ENCODE measurements at places on chromosomes 2 and 18.

DNA sequence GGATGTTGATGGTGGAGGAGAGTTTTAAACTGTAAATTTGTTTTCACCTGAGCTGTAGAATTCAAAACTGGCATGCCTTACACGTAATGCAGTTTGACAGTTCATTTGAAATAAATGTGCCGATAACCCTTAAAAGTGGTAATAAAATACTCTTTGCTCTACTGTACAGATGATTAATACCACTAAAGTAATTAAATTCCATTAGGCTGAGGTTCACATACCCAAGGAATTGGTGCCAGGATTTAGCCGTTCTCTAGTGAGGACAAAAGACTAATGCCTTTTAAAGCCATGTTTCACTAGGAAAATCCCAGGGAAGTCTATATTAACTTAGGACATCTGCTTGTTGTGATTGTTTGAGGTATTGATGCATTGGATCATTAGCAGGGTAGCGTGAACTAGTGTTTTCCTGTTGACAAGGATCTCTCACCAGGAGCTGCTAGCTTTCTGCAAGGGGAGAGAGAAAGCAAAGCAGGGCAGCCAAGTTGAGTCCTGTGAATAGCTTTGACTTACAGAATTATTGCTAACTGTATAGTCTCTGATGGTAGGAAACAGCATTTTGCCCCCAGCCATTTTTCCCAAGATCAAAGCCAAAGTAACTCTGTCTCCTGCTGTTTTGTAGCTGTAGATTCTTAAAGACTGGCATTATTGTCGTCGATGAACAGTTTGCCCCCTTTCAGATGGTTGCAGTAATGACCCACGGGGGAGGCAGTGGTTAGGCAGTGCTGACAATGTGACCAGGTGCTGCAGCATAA lies 280.9 kb upstream of the FANCL start:
- no peak for DNase-seq

GRCh38 chr18:29560270-29560669 lies 1383.3 kb upstream of the CDH2 start:
- no peak for DNase-seq

DNA sequence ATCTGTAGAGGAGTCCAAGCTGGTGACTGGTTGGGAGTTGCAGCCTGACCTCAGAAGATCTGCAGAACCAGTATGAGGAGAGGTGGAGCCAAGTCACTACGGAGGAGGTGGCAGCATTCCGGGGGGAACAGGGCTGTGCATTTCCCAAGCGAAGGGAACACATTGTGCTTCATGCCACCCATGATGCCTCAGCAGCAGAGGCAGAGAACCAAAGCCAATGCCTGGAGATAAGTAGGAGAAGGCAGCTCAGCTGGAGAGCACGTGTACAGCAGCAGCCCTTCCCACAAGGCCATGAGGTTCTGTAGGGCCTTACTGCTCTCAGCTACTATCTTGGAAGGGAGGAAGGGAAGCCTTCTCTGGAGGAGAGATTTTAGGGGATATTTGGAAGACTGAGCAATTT lies 67.2 kb upstream of the LRPPRC start:
- DNase-seq, result no peak

GRCh38 chr2:238562446-238562845 lies 135.7 kb downstream of the ASB1 start:
- no peak for DNase-seq

DNA sequence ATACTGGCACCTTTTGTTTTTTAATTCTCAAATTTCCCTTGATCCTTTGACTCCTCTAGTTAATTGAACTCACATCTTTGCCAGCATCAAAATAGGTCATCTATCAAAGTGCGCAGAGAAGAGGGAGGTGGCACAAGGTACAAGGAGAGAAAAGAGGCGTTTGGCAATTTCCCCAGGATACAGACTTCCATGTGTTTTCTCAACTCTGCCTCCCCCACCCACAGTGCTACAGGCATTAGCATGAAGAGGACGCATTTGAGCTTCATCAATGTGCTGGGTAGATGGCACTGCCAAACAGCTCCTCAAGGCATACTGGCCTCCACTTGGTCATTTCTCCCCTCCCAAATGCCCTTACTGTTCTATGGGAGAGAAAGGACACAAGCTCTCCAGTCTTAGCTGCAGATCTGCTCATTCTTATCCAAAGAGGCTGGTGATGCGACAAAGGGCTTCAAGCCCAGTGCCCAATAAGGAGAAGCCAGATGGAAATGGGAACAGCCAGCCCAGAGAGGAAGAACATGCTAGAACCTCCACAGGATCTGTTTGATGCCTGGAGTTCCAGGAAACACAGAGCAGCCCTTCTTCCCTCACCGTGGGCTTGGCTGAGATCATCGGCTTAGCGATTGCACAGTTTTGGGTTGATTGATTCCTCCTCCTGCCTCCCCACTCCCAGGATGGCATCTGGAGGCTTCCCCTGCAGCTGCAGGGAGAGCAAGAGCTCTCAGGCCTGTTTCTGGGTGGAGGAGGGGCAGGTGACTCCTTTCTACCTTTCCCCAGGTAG lies 144.7 kb upstream of the SMAD2 start:
- peak; percentile 79 for DNase-seq

DNA sequence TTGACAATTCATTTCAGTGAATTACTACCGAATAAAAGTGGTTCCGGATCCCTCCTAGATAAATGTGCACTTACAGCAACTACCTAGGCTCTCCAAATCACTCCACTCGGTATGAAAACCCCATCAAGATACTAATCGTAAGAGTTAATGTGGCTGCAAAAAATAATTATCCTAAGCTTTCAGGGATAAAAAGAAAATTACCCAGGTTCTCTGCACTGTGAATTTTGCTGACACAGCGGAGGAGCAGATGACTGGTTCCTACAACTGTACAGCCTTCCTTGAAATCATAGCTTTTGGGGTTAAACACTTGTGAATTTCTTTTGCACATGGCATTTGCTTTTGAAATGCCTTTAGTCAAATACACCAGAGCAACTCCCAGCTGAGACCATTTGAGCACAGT lies 104.7 kb downstream of the CD226 start:
- no peak for DNase-seq

DNA sequence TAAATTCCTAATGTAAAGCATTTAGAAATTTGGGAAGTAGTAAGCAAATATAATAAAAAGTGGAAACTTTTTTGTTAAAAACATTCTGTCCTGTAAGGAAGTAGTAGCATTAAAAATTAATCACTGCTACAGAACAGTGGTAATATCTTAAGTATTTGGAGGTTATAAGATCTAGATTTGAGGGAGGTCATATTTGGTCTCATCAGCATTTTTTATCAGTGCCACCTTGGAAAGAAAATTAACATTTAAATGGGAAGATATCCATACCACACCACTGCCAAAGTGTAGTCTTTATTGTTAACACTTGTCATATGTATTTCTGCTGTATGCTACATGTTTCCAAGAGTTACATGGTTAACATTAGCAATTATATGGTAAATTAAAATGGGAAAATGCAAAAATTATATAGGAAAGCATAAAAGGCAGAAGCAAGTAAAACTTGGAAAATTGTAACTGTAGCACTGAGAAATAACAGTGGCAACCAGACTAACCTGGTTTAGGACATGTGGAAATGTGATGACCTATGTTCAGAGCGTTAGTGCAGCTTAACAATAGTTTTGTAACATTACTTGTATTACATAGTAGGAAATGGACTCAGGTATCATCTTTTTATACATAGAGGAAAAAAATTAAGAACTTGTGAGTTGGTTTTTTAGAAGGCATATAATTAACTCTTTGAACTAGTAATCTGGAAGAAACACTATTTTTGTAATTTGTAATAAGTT lies 47.2 kb downstream of the CLIP4 start:
- no peak for DNase-seq

- DNase-seq, result no peak
These were observed 151.6 kb upstream of the LRATD1 start for GRCh38 chr2:14480906-14481305.

DNA sequence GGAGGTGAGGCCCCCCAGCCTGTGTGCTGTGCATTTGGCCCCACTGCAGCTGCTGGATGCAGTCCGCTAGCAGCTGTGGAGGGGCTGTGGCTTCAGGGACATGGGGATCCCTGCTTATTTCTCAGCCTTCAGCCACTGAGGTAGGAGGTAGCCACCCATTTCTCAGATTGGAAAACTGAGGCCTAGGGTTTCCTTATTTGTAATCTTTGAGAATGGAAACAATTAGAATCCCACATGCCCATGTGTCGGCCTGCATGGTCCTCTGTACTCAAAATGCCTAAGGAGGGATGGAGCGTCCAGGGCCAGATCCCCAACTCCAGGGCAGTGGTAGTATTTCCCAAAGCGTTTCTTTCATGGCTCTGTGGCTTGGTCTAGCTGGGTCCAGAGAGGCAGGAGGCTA lies 42.1 kb downstream of the TOGARAM2 start:
- no peak for DNase-seq

- no peak for DNase-seq
These were observed 29.4 kb upstream of the NCOA1 start for GRCh38 chr2:24461685-24462084.

DNA sequence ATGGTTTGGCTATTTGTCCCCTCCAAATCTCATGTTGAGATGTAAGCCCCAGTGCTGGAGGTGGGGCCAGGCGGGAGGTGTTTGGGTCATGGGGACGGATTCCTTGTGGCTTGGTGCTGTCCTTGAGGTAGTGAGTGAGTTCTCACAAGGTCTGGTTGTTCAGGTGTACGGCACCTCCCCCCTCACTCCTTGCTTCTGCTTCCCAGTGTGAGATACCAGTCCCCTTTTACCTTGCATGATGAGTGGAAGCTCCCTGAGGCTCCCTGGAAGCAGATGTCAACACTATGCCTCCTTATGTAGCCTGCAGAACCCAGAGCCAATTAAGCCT lies 232.6 kb downstream of the LDLRAD4 start:
- DNase-seq, result no peak

GRCh38 chr2:144281476-144281875 lies 238.4 kb downstream of the ZEB2 start:
- no peak for DNase-seq

DNA sequence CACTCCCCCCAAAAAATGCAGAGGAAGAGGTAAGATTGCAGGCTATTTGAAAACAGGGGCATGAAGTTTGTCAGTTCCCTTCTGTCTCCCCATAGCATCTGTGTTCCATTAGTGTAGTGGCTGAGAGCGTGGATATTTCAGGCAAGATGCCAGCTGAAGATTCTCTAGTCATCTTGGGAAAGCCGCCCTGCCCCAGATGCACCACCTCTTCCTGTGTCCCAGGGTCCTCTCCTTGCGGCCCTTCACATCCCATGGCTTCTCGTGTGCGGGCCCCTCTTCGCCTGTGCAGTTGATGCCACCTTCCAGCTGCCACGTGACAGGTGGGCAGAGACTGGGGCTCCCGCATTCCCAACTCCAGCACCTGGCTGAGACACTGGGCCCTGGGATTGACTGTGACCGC lies 16.1 kb downstream of the TMEM127 start:
- DNase-seq, result no peak

GRCh38 chr2:16722677-16723076 lies 57.0 kb upstream of the CYRIA start:
- DNase-seq, result peak; percentile 54

- no peak for DNase-seq
These were observed 58.7 kb downstream of the CD226 start for GRCh38 chr18:69889009-69889408.

GRCh38 chr2:207182911-207183310 lies 17.2 kb upstream of the KLF7 start:
- DNase-seq, result no peak

DNA sequence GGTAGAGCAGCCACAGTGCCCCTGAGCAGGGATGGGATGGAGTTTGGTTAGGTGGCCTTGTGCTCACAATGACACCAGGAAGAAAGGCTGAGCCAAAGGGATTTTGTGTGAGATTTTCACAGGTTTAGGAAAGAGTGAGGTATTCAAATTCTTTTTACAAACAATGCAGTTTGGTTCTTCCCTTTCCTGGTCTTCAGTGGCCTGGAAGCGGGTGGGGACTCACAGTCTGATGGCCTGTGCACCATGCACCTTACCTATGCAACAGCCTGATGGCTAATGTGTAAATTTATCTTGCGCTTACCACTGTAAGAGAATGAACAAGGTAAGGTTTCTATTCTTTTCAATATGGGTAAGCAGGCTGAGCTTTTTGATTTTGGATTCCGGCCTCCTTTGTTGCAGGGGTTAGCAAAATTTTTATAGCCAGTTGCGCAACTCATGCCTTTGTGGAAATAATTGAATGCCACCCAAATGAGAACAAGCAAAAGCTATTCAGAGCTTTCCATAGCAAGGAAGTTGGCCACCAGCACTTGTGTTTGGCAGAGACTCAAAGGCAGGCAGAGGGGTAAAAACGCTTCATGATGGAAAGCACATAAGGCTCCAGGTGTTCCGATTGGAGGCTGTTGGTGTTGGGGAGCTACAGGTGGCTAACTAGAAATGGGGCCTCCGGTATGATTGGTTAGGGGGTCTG lies 23.8 kb upstream of the IL1R2 start:
- no peak for DNase-seq

GRCh38 chr18:74489676-74490075 lies 6.5 kb upstream of the CNDP2 start:
- DNase-seq, result no peak

DNA sequence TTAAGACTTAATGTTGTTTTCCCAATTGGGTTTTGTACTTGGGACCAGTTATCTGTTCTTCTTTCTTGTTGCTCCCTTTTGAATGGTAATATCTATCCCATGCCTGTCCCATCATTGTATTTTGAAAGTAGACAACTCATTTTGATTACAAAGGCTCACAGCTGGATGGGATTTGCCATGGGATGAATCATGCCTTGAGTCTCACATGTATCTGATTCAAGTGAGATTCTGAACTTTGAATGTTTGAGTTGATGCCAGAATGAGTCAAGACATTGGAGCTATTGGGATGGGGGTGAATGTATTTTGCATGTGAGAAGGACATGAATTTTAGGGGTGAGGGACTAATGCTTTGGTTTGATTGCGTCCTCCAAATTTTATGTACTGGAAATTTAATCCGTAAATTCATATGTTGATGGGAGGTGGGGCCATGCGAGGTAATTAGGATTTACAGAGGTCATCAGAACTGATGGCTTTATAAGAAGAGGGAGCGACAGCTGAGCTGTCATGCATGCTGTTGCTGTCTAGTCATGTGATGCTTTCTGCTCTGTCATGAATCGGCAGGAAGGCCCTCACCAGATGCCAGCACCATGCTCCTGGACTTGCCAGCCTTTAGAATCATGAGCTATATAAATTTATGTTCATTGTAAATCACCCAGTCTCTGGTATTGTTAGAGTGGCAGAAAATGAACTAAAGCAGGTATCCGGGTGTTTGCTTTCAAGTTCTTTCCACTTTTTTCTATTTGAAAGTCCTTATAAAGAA lies 741.3 kb upstream of the RAB6C start:
- DNase-seq, result no peak

DNA sequence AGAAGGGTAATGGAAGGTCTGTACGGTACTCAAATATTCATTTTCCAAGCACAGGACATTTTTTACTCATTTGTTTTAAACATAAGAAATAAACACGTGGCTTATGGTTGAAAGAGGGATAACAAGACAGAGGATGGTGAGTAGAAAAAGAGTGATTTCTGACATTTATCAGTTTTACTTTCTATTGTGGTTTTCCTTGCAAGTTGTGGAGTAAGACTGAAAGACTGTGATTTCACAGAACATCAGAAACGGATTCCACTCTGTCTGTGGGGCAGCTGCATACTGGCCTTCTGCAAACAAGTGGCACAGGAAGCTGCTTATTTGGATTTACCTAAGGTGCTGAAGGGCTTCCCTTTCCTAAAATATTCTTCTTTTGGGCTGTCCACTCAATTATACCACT lies 122.2 kb upstream of the ITGB6 start:
- DNase-seq, result no peak
